ENCODE measurements at places on chromosomes 16 and 17. TPM values are rescaled to one million over a fixed set of nuclear protein-coding genes. Genes with fewer than 3 reads are reported as not detected.

Gene DPEP2
- total RNA-seq = not detected

Gene GAST
- 0.59 TPM for total RNA-seq

Gene SLC38A7
- 22.7 TPM for total RNA-seq

Gene VMP1
- 134 TPM for total RNA-seq

Gene ZNF75A
- 10.4 TPM for total RNA-seq

Gene KRTAP4-1
- 0.10 TPM for total RNA-seq

Gene KCNH4
- 0.36 TPM for total RNA-seq

Gene TBC1D26
- 0.07 TPM for total RNA-seq

Gene HOXB7
- total RNA-seq = 31.7 TPM

Gene TMEM235
- total RNA-seq = not detected

Measured in A549 treated with Hydrocortisone at 1 μM for 4 hours (cell line).